Uterine smooth muscle cell (primary cell): ENCODE measurements at places on chromosomes 3 and 15. TPM values are rescaled to one million over a fixed set of nuclear protein-coding genes. Genes with fewer than 3 reads are reported as not detected.

The CTDSPL gene
- total RNA-seq, result 31.8 and 38.2 TPM in 2 replicates

The CPLX3 gene
- total RNA-seq, result not detected in 2 replicates

The SYNPR gene
- not detected in 2 replicates for total RNA-seq

The GOLGA6B gene
- total RNA-seq, result not detected in 2 replicates

The KY gene
- total RNA-seq, result 1.1 and 2.0 TPM in 2 replicates

The RBP2 gene
- total RNA-seq, result not detected in 2 replicates

The LSG1 gene
- 36.6 and 41.3 TPM in 2 replicates for total RNA-seq

The UTS2B gene
- 0.37 and 1.00 TPM in 2 replicates for total RNA-seq

The NPAP1 gene
- total RNA-seq, result not detected in 2 replicates

The GATA2 gene
- total RNA-seq, result 5.6 and 12.2 TPM in 2 replicates

The MOBP gene
- under 0.01 TPM in 2 replicates for total RNA-seq

The SLC22A13 gene
- 0.22 and 0.25 TPM in 2 replicates for total RNA-seq

The PTPRG gene
- total RNA-seq, result 19.3 and 27.9 TPM in 2 replicates

The RHCG gene
- not detected in 2 replicates for total RNA-seq

The WNT5A gene
- total RNA-seq, result 4.4 and 8.9 TPM in 2 replicates

The CAMK2N2 gene
- 0.25 and 0.33 TPM in 2 replicates for total RNA-seq

The CCDC80 gene
- 134 and 363 TPM in 2 replicates for total RNA-seq

The DHX30 gene
- 60.2 and 83.8 TPM in 2 replicates for total RNA-seq

The ITIH1 gene
- total RNA-seq, result not detected in 2 replicates

The PROS1 gene
- 20.1 and 36.1 TPM in 2 replicates for total RNA-seq

The FETUB gene
- not detected in 2 replicates for total RNA-seq

The SCN11A gene
- under 0.01 and 0.11 TPM in 2 replicates for total RNA-seq

The TMEM212 gene
- total RNA-seq, result 0.11 TPM in 1 of 2 replicates, not detected in the other

The CHCHD6 gene
- total RNA-seq, result 15.1 and 18.5 TPM in 2 replicates

The DUT gene
- 50.1 and 54.0 TPM in 2 replicates for total RNA-seq

The CIDEC gene
- total RNA-seq, result 0.12 TPM in 1 of 2 replicates, not detected in the other

The PPP1R14D gene
- total RNA-seq, result not detected in 2 replicates

The GALNT15 gene
- total RNA-seq, result 3.4 and 4.6 TPM in 2 replicates

The SNX33 gene
- 9.6 and 11.2 TPM in 2 replicates for total RNA-seq

The CCPG1 gene
- 39.6 and 94.9 TPM in 2 replicates for total RNA-seq

The CCR1 gene
- total RNA-seq, result 0.87 and 2.7 TPM in 2 replicates

The NR2E3 gene
- 0.22 and 0.25 TPM in 2 replicates for total RNA-seq

The MCF2L2 gene
- 0.66 and 1.9 TPM in 2 replicates for total RNA-seq

The MYL3 gene
- not detected in 2 replicates for total RNA-seq

The MYH15 gene
- total RNA-seq, result 0.62 and 3.7 TPM in 2 replicates

The SPESP1 gene
- total RNA-seq, result 1.2 and 3.2 TPM in 2 replicates

The OR4F15 gene
- 0.12 TPM in 1 of 2 replicates, not detected in the other for total RNA-seq
